ENCODE measurements at places on chromosomes 5 and 9. TPM values are rescaled to one million over a fixed set of nuclear protein-coding genes. Genes with fewer than 3 reads are reported as not detected.

- peaks cover 46% of the 10 kb centered on the region for H3K27me3 ChIP-seq
- DNase-seq = peak; percentile 36
- peaks cover 15% of the 10 kb centered on the region for H3K4me1 ChIP-seq
- H3K27ac ChIP-seq = peak within 1 kb of the TSS; percentile 57
Observed at GRCh38 chr9:86098824-86099700, at the start of gene GOLM1. Gene GOLM1 (minus strand): TSS chr9:86099558. CDS start chr9:86079320, 20,238 bp downstream.

- H3K36me3 ChIP-seq = no peaks in the 10 kb centered on the region
- H3K4me3 ChIP-seq = no peak overlapping the region
- H3K27ac ChIP-seq = no peak overlapping the region
- peaks cover 7% of the 10 kb centered on the region for H3K27me3 ChIP-seq
Observed at GRCh38 chr9:38439916-38440301, 15.7 kb upstream of the IGFBPL1 start.

DNA sequence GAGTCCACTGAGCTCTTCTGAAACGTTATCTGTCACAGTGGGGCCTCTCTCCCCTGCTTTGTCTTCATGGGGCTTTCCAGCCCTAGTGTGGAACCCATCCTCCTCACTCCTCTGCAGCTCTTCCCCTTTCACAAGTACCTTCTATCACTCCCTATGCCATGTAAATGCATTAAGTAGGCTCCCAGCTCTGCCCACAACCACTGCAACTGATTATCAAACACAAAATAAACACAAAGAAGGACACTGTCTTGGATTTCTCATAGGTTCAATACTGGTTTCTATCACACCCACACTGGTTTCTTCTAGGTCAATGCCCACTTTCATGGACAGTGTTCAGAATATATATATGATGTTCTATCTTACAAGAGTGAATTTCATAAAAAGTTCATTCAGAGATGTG is 139.4 kb downstream of the GNAQ start:
- DNase-seq = no peak
- H3K4me3 ChIP-seq = no peak overlapping the region
- peaks cover 4% of the 10 kb centered on the region for H3K36me3 ChIP-seq

DNA sequence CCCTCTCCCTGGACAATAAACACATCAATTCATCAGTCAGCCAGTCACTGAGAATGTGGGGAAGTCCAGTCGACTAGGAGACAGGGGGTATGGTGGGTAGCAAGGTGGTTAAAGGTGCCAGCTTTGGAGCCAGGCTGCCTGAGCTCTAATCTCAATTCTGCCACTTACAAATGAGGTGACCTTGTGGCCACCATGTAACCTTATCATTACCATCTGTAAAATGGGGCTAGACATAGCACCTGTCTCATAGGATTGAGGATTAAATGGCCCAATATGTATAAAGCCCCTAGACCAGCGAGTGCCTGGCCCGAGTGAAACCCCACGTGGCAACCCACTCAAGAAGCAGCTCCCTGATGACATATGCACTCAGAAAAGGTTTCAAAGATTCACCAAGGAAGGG is 73.3 kb upstream of the TBC1D2 start:
- H3K4me1 ChIP-seq = peaks cover 6% of the 10 kb centered on the region
- H3K27ac ChIP-seq = no peak overlapping the region
- H3K27me3 ChIP-seq = peaks cover 3% of the 10 kb centered on the region
- DNase-seq = peak; percentile 4
- H3K36me3 ChIP-seq = no peaks in the 10 kb centered on the region

DNA sequence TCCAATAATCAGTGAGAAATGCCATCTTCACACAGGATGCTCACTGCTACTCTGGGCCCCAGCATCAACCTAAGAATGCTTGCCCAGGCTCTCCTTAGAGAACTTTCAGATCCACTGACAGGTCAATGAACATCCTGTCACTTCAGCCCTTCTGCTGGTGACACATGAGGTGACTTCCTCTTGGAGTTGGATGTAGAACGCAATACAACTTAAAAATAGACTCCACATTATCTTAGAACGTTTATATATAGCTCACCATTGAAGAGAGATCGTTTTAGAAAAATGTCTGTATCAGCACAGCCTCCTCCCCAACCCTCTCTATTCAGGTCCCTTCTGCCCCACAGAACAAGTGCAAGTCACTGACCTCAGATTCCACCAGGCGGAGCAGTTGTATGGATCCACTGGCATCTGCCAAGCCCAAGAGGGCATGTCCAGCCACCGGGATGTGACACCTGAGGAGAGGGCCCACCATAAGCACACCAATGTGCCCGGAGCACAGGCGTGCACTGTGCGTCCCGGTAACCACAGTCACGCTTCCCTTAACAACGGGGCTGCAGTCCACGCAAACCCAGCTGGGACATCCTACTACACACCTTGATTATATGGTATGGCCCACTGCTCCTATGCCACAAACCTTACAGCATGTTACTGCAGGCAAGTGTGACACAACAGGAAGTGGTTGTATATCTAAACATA is 2.9 kb downstream of the DPH7 start:
- H3K36me3 ChIP-seq = peaks cover 40% of the 10 kb centered on the region
- H3K4me1 ChIP-seq = peaks cover 35% of the 10 kb centered on the region
- no peak for DNase-seq
- H3K4me3 ChIP-seq = no peak overlapping the region

DNA sequence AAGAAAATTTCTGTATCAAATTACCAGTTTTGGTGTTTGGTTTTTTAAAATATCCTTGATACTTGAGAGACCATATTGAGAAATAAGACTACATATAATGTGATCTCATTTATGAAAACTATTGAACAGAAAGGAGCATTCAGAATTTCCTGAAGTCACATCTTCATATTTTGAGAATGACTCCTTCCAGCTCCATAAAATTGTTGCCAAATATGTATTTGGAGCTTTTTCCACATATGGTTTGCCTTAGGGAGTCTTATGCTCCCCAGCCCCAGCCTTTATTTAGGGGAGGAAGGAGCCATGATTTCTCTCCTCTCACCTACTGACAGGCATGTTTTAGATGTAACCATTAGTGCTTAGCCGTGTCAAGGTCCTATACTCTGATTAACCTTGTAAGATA is 51.1 kb downstream of the GCNT1 start:
- no peak overlapping the region for H3K4me3 ChIP-seq
- no peak for DNase-seq
- H3K36me3 ChIP-seq = peaks cover 1% of the 10 kb centered on the region

- H3K4me1 ChIP-seq = no peaks in the 10 kb centered on the region
- H3K4me3 ChIP-seq = no peak overlapping the region
- no peaks in the 10 kb centered on the region for H3K36me3 ChIP-seq
Observed at GRCh38 chr5:71932655-71933338, 174.5 kb upstream of the MAP1B start.

GRCh38 chr9:6214434-6214833 is 1.2 kb upstream of the IL33 start:
- H3K27me3 ChIP-seq = peaks cover 17% of the 10 kb centered on the region
- no peaks in the 10 kb centered on the region for H3K36me3 ChIP-seq
- DNase-seq = no peak
- H3K4me1 ChIP-seq = no peaks in the 10 kb centered on the region
- no peak overlapping the region for H3K4me3 ChIP-seq

- no peaks in the 10 kb centered on the region for H3K27me3 ChIP-seq
- no peak overlapping the region for H3K27ac ChIP-seq
- H3K4me1 ChIP-seq = peaks cover 41% of the 10 kb centered on the region
Observed at GRCh38 chr9:112747094-112747493, 3.5 kb upstream of the SNX30 start.

DNA sequence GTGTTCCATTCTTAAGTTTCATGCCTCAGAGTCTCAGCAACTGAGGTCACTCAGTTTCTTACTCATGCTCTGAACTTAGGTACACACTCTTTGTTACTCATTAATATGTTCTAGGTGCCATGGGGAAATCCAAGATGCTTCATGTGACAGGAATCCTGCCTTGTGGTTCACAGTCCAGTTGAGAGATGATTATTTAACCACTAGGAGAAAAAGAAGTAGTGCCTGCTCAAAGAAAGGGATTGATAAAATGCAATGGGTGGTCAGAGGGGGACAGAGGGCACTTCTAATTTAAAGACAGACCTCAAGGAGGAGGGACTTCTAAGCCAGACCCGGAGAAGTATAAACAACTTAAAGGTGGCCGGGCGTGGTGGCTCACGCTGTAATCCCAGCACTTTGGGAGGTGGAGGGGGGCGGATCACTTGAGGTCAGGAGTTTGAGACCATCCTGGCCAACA is 69.0 kb downstream of the UGCG start:
- no peak overlapping the region for H3K4me3 ChIP-seq
- DNase-seq = no peak
- no peak overlapping the region for H3K27ac ChIP-seq
- peaks cover 5% of the 10 kb centered on the region for H3K27me3 ChIP-seq

- no peak overlapping the region for H3K4me3 ChIP-seq
- no peaks in the 10 kb centered on the region for H3K27me3 ChIP-seq
- no peaks in the 10 kb centered on the region for H3K36me3 ChIP-seq
- no peak overlapping the region for H3K27ac ChIP-seq
- DNase-seq = no peak
Observed at GRCh38 chr9:82167296-82167695, 178.7 kb downstream of the SPATA31D1 start.

- no peak for DNase-seq
- H3K27ac ChIP-seq = no peak overlapping the region
- no peaks in the 10 kb centered on the region for H3K36me3 ChIP-seq
Observed at GRCh38 chr9:18472841-18473251, 1.1 kb upstream of the ADAMTSL1 start.

- no peak overlapping the region for H3K4me3 ChIP-seq
- no peak overlapping the region for H3K27ac ChIP-seq
- H3K27me3 ChIP-seq = no peaks in the 10 kb centered on the region
- H3K4me1 ChIP-seq = no peaks in the 10 kb centered on the region
Observed at GRCh38 chr5:15564523-15564922, 64.5 kb downstream of the FBXL7 start.

GRCh38 chr5:109199289-109199688 is 210.5 kb downstream of the PJA2 start:
- H3K27me3 ChIP-seq = peaks cover 2% of the 10 kb centered on the region
- H3K4me3 ChIP-seq = no peak overlapping the region
- no peak overlapping the region for H3K27ac ChIP-seq
- no peaks in the 10 kb centered on the region for H3K4me1 ChIP-seq
- no peaks in the 10 kb centered on the region for H3K36me3 ChIP-seq
- no peak for DNase-seq

DNA sequence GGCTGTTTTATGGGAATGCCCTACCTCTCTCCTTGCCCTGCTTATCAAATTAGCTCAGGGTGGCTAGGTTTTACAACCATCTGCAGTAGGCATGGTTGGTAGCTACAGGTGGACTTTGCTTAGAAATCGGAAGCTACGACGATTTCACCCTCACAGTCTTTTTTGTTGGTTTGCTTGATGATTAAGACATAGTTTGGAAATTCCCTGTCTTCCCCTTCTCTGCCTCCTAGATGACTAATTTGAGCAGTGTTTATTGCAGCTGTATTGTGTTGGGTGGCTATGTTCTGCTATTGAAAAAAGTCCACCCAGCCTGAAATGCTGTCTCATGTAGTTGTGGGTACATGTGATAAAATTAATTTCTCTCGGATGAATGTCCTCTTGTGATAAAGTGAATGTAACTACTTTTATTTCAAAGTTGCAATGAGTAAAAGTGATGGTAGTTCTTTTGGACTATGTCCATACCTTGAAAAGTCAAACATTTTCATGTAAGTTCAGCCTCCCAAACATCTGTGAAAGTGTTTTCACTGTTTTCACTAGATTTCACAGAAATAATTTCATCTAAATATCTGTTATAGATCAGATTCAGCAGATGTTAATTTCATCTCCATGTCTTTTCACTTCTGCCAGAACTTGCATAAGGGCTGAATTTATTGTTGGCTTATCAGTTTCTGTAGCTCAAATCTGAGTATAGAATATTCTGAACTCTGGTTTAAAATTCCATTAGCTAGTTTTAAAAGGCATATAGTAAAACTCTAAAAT is 37.3 kb upstream of the FYB1 start:
- H3K27ac ChIP-seq = no peak overlapping the region
- H3K27me3 ChIP-seq = no peaks in the 10 kb centered on the region

DNA sequence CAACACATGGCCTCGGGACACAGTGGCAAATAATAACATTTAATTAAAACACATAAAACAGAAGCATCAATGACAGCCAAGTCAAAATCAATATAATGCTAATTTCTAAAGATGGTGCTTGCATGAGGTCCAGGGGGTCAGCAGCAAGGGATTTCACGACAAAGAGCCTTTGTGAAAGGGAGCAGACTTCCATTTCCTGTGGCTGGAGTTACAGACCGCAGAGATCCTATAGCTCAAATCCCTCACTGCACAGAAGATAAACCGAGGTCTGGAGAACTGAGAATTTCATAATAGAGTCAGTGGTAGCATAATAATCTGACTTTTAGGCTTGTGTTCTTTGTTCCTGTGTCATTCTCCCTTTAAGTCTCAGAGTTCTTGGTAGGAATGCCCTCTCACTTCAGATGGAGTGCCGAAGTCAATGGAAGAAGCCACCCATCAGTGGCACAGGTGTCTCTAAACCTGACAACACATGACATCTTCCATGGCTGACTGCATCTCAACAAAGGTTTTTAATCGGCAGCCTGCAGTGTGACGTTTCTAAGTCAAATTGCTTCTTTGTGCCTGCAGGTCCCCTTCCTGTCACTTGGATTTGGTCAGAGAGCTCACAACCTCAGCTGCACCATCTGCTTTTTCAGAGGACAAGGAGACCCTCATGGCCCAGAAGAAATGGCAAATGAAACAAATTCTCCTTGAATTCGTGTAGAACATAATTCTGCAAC is 67.4 kb downstream of the CARTPT start:
- H3K27me3 ChIP-seq = peaks cover 6% of the 10 kb centered on the region
- no peak for DNase-seq
- no peak overlapping the region for H3K4me3 ChIP-seq
- H3K27ac ChIP-seq = no peak overlapping the region
- no peaks in the 10 kb centered on the region for H3K36me3 ChIP-seq
- peaks cover 16% of the 10 kb centered on the region for H3K4me1 ChIP-seq

DNA sequence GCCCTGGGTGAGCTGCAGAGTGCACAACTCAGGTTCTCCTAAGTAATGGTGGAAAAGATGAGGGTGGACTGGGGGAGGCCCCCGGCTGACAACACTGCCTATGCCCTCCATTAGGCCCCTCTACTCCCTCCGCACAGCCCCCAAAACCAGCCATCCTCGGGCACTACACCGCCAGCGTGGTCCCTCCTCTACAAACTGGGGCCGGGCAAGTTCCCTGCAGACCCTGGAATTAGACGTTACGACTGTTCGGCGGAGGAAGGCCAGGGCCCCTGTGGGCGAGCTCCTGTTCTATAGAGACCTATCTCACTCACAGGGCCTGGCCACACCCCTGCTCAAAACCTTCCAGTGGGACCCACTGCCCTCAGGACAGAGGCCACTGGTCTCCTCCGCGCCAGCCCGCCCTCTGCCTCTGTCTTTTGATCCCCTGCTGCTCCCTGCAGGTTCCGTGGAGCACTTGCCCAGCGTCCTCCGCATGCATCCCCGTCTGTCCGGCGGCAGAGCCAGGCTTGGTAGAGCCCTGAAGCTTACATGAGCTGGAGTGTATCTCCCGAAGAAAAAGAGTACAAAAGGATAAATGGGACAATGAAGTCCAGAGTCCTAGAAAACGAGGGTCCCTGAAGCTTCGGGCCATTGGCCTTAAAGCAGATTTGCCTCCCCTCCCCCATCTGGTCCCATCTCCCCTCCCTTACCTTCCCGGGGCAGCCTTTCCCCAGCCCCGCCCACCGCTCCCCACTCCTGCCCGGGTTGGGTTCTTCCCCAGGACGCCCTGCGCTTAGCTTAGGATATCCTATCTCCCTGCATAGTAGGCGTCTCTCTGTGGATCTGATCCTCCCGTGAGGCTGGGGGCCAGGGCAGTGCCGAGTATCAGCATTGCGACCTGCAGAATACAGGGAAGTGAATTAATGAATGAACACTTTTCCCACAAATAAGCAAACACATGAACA is 71.3 kb downstream of the HRH2 start:
- H3K36me3 ChIP-seq = no peaks in the 10 kb centered on the region
- peaks cover 6% of the 10 kb centered on the region for H3K4me1 ChIP-seq
- H3K4me3 ChIP-seq = no peak overlapping the region

GPR151 gene
- not detected for total RNA-seq

FBLL1 gene
- 0.37 TPM for total RNA-seq

SNX18 gene
- 17.1 TPM for total RNA-seq

OBP2B gene
- not detected for total RNA-seq

RNF208 gene
- 3.6 TPM for total RNA-seq

LEAP2 gene
- 3.7 TPM for total RNA-seq

RASGRF2 gene
- 11.6 TPM for total RNA-seq
